ENCODE measurements at places on chromosomes 6 and 20. TPM values are rescaled to one million over a fixed set of nuclear protein-coding genes. Genes with fewer than 3 reads are reported as not detected.

DNA sequence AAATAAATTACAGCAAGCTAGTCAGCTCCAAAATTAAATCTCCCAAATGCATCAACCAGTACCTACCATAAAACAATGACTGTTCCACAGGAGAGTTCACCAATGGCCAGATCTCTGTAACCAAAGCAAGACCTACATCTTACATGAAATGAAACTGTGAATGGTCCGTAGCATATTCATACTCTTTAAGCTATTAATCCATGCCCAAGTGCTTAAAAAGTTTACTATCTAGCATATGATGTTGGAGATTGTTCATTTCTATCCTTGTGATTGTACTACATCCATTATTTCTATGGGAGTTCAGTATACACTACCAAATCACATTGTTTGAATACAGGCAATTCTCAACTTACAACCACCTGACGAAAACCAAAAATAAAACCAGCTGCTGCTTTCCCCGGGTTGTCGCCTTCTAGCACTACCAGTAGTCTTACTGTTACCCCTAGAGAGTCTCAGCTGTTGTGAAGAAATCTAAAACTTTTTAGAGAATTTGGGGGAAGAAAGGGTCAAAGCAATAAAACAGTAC lies 38.0 kb downstream of the HIVEP2 start:
- H3K36me3 ChIP-seq = no peaks in the 10 kb centered on the region
- H3K4me3 ChIP-seq = no peak overlapping the region
- H3K27me3 ChIP-seq = no peaks in the 10 kb centered on the region

DNA sequence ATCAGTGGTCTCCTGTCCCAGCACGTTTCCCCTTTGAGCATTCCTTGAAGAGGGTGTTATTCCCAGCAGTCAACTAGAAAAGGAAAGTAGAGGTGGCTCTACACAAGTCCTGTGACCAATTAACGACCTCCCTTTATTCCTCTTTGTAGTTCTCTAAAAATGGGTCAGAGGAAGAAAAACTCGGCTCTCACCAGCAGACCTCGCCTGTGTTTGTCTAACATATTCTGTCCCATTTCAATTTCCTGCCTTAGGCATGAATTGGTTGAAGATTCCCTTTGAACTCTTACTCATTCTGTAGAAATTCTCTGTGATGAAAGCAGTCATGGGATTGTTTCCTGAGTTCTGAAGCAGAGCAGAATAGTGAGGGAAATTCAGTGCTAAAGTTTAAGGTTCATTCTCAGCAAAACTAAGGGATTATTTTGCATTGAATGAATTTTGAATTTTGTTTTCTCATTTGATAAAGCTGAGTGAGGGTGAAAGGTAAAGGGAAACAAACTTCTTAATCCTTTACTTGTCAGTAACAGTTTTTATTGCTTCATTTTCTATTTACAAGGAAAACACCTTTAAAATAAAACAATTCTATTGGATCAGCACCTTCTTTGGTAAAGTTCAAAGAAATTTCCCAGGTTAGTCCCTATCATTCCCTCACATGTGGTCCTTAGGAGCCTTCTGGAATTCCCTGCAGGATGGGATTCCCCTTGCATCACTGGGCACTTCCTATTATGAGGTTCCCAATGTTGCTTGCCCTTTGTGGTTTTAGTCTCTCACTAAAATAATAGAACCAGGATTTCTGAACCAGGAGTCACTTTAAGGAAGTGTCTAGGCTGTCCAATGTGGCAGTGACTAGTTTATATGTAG lies 105.8 kb downstream of the SLX4IP start:
- no peaks in the 10 kb centered on the region for H3K27me3 ChIP-seq
- no peak for DNase-seq
- peaks cover 2% of the 10 kb centered on the region for H3K36me3 ChIP-seq
- peaks cover 46% of the 10 kb centered on the region for H3K4me1 ChIP-seq

GRCh38 chr6:925656-926213 lies 232.8 kb upstream of the EXOC2 start:
- H3K27ac ChIP-seq = no peak overlapping the region
- H3K36me3 ChIP-seq = no peaks in the 10 kb centered on the region
- H3K4me3 ChIP-seq = no peak overlapping the region
- no peak for DNase-seq
- H3K4me1 ChIP-seq = no peaks in the 10 kb centered on the region
- H3K27me3 ChIP-seq = peaks cover 39% of the 10 kb centered on the region

The KIF13A gene
- total RNA-seq = 34.4 TPM

The COL9A3 gene
- 4.6 TPM for total RNA-seq

DNA sequence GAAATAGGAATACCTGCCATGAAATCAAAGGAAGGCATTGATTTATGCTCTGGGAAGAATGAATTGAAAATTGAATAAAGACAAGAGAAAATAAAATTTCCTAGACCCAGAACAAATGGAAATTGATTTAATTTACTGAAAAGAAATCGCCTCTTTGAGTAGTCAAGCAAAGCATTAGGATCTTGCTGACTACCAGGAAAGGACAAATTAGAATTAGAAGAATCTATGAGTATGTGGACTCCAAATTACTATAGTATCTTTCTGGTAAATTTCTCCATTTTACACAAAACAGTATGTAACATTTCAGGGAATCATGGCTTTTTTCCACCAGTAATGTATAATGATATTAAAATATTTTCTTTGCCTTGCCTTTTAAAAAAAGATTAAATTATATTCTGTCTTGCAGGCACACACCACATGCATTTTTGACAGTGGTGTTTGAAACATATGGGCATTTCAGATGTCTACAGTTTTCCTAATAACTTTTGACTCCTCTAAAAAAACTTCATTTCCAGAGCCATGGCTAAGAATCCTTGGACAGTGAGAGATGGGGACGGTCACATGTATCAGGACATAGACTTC lies 768.7 kb upstream of the NRSN1 start:
- no peak for DNase-seq
- no peaks in the 10 kb centered on the region for H3K4me1 ChIP-seq
- H3K4me3 ChIP-seq = no peak overlapping the region

GRCh38 chr20:4609511-4609910 lies 112.2 kb upstream of the PRND start:
- H3K27ac ChIP-seq = no peak overlapping the region
- peaks cover 17% of the 10 kb centered on the region for H3K4me1 ChIP-seq
- DNase-seq = no peak

The FRK gene
- total RNA-seq = 0.11 TPM

DNA sequence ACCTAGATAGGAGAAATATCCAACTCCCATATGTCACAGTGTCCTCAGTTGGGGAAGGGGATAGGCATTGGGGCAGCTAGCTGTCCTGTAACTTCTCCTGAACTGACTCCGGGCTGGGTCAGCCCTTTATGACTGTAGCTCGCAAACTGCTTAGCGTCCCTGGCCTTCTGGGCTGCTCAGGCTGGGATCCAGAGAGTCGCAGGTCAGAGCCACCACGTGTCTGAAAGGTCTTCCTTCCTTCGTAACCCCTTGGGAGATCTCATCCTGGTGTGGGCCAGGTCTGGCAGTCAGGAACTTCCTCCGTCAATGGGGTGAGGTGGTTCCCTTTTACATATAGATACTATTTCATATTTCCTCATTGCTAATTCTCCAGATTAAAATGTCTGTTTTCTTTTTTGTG lies 28.8 kb upstream of the HINT3 start:
- H3K27ac ChIP-seq = no peak overlapping the region
- H3K36me3 ChIP-seq = peaks cover 4% of the 10 kb centered on the region
- H3K27me3 ChIP-seq = no peaks in the 10 kb centered on the region

The COL21A1 gene
- not detected for total RNA-seq

DNA sequence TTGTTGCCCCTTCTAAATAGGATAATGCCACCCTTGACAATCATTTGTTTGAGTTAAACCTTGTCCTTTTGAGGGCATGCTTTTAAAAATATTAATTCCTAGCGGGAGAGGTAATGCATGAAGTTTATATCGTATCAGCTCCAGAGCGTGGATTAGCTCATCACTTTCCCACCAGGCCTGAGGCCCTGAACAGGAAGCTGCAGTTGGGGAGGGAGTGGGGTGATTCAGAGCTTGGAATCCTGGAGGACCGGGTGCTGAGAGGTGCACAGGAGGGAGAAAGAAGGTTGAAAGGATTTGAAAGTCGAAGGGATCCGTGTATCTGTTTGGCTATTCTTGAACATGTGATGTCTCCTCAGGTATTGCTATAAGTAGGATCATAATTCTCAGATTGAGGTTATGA lies 25.0 kb downstream of the ZDHHC14 start:
- peaks cover 22% of the 10 kb centered on the region for H3K4me1 ChIP-seq
- no peak overlapping the region for H3K4me3 ChIP-seq
- DNase-seq = no peak
- H3K27ac ChIP-seq = no peak overlapping the region

DNA sequence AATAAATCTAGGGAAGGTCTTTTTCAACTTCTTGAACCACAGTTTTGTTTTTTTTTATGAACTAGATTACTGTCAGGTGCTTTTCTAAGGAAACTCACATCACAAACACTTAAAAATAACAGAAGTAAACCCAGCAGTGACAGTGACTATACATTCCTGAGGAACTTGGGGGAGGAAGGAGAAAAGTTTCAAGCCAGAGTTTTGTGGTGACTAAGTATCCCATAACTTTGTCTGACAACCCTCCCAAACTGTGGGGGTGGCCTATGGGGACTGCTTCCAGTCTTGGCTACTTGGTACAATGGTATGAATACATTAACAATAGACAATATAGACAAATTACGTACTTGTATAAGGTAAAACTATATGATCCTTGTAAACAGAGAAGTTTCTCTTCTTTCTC lies 202.5 kb upstream of the MAN1A1 start:
- H3K27ac ChIP-seq = no peak overlapping the region
- H3K36me3 ChIP-seq = no peaks in the 10 kb centered on the region
- H3K4me3 ChIP-seq = no peak overlapping the region
- DNase-seq = no peak
- no peaks in the 10 kb centered on the region for H3K27me3 ChIP-seq

DNA sequence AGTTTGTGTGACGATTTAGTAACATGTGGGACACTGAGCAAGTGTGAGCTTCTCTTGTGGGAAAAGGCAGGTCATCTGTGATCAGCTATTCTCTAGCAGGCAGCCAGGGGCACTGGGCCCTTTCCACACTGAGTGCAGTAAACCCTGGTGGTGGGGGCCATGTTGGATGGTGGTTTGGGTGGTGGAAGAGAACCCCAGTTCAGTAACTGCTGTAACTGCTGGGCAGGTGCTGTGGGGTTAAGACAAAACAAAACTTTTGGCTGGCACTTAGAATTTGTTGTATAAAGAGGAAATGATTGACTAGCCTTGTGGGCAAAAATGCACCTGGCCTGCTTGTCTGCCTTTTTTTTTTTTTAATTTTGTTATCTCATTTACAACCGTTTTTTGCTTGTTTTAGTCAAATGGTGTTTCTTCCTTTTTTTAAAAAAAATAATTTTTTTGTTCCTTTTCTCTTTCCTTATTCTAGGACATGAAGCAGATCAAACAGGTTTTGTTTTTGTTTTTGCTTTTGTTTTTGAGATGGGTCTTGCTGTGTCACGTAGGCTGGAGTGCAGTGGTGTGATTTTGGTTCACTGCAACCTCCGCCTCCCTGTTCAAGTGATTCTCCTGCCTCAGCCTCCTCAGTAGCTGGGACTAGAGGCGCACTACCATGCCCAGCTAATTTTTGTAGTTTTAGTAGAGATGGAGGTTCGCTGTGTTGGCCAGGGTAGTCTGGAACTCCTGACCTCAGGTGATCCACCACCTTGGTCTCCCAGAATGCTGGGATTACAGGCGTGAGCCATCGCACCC lies 59.8 kb downstream of the IGF2R start:
- peak overlapping the region; percentile 62 for H3K27ac ChIP-seq
- peaks cover 13% of the 10 kb centered on the region for H3K4me1 ChIP-seq
- no peak overlapping the region for H3K4me3 ChIP-seq
- H3K27me3 ChIP-seq = no peaks in the 10 kb centered on the region
- no peak for DNase-seq

GRCh38 chr6:125968493-125968892 lies 11.9 kb downstream of the HINT3 start:
- no peak for DNase-seq
- no peak overlapping the region for H3K27ac ChIP-seq
- no peaks in the 10 kb centered on the region for H3K4me1 ChIP-seq
- H3K27me3 ChIP-seq = no peaks in the 10 kb centered on the region
- peaks cover 18% of the 10 kb centered on the region for H3K36me3 ChIP-seq
- no peak overlapping the region for H3K4me3 ChIP-seq

DNA sequence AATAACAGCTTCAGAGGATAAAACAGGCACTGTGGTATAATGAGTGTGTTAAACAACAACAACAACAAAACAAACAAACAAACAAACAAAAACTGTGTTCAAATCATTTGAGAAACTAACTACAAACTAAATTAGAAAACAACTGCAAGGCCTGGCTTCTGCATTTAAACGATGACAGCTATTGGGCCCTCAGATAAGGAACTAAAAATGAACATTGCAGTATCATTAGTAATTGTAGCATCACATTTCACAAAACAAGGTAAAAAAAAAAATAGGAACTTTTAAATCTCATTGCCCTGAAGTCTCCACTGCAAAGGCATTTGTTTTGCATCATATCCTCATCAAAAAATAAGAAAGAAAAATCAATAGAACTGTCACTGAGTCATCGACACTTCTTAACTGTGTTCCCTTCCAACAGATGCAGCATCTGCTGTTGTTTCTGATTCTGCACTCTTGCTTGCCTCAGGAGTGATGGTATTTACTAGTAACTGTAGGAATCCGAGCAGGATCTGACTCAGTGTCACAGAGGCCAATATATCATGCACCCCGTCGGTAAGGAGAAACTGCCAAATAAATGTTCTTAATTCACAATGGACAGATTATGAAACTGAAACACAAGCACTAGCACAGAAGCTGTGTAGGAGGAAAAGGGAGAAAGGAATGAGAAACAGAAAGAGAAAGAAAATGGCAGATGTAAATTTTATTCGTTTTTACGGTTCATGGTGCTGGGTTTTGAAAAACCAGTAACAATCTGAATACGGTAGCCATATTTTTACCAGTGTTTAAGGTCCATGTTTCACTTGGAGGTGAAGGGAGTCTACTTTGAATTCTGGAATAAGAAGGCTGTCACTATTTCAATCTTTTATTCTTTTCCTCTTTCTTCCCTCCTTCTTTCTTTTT lies 365.7 kb upstream of the EPHA7 start:
- H3K4me1 ChIP-seq = peaks cover 33% of the 10 kb centered on the region
- DNase-seq = no peak
- H3K4me3 ChIP-seq = no peak overlapping the region

- no peak for DNase-seq
- H3K36me3 ChIP-seq = peaks cover 16% of the 10 kb centered on the region
- H3K4me3 ChIP-seq = no peak overlapping the region
- peaks cover 3% of the 10 kb centered on the region for H3K4me1 ChIP-seq
Observed at GRCh38 chr6:617456-618100, 39.3 kb downstream of the HUS1B start.

- DNase-seq = no peak
- H3K27me3 ChIP-seq = no peaks in the 10 kb centered on the region
- H3K4me1 ChIP-seq = peaks cover 44% of the 10 kb centered on the region
- H3K36me3 ChIP-seq = peaks cover 8% of the 10 kb centered on the region
- no peak overlapping the region for H3K27ac ChIP-seq
Observed at GRCh38 chr6:35372633-35373032, 30.3 kb downstream of the PPARD start.

The LY6G6D gene
- total RNA-seq = not detected

- H3K27ac ChIP-seq = no peak overlapping the region
Observed at GRCh38 chr20:43749734-43750294, 23.0 kb upstream of the GTSF1L start.

The MICB gene
- total RNA-seq = not detected

The MTFR2 gene
- total RNA-seq = 6.7 TPM
